ENCODE measurements at places on chromosomes 16 and 17. TPM values are rescaled to one million over a fixed set of nuclear protein-coding genes. Genes with fewer than 3 reads are reported as not detected.

DNA sequence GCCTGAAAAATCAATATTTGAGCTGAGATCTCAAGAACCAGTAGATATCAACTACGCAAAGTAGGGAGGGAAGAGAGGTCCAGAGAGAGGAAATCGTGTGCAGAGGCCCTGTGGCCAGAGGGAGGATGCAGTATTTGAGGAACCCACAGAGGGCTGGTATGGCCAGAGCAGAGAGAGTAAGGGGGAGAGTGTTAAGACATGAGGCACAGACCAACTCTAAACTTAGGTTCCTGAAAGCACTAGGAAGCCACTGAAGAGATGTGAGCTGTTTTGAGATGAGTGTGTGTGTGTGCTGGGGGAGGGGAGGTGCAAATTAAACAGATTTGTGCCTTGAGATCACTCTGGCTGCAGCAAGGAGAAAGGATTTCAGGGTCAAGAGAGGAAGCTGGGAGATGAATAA is 10.9 kb downstream of the SLC13A2 start:
- H3K4me1 ChIP-seq = peaks cover 62% of the 10 kb centered on the region
- no peak for DNase-seq
- H3K36me3 ChIP-seq = no peaks in the 10 kb centered on the region
- no peaks in the 10 kb centered on the region for H3K27me3 ChIP-seq

GRCh38 chr17:41917679-41918313 is 955 bp downstream of the ACLY start:
- peak overlapping the region; percentile 76 for H3K27ac ChIP-seq
- H3K36me3 ChIP-seq = peaks cover 9% of the 10 kb centered on the region
- DNase-seq = no peak
- peak overlapping the region; percentile 95 for H3K4me3 ChIP-seq
- H3K27me3 ChIP-seq = no peaks in the 10 kb centered on the region
- H3K4me1 ChIP-seq = peaks cover 51% of the 10 kb centered on the region

DNA sequence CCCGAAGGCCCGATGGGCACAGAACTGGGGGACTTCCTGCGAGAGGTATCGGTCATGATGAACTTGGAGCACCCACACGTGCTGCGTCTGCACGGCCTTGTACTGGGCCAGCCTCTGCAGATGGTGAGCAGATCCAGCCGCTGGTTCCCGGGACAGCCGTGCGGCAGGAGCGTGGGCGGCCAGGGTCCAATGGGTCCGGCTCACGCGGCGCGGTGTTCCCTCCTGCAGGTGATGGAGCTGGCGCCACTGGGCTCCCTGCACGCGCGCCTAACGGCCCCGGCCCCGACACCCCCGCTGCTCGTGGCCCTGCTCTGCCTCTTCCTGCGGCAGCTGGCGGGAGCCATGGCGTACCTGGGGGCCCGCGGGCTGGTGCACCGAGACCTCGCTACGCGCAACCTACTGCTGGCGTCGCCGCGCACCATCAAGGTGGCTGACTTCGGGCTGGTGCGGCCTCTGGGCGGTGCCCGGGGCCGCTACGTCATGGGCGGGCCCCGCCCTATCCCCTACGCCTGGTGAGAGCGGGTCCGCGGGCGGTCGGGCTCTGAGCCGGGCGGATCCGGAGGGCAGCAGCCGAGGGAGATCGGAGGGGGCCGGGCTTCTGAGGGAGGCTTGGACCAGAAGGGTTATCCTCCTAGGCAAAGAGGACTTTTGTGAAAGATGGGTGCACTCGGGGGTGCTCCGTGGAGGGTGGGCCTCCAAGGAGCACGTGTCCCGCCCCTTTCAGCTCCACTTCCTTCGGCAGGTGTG is 3.0 kb downstream of the TNK1 start:
- H3K4me1 ChIP-seq = peaks cover 11% of the 10 kb centered on the region
- H3K4me3 ChIP-seq = peak overlapping the region; percentile 17
- H3K27ac ChIP-seq = no peak overlapping the region
- H3K27me3 ChIP-seq = peaks cover 45% of the 10 kb centered on the region
- DNase-seq = no peak

The GNAO1 gene
- polyA plus RNA-seq = 15.9 TPM

The KRTAP3-2 gene
- not detected for polyA plus RNA-seq

The TSPAN10 gene
- polyA plus RNA-seq = 1.2 TPM

DNA sequence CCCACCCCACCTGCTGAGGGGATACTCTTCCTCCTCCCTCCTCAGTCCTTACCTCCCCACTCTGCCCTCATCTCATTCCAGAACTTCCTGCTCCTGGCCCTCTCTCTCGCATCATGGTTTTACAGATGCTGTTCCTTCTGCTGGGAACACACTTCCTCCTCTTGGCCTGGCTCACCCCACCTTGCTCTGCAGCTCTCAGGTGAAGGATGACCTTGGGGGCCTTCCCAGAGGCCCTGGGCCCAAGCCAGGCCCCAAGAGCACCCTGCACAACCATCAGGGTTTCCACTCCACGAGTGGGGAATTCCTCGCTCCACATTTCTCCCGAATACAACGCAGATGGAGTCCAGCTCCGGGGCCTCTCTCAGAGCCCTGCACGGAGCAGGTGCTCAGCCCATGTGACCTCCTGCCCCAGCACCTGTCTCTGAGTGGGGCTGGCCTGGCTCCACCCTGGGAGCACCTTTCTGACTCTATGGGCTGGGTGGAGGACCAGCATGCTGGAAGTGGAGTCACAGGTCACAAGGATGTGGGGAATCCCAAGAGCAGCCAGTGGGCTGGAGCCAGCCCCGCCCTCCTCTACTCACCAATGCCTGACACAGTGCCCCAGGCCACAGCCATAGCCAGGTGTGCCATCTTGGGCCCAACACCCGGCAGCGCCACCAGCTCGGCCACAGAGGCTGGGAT is 4.5 kb downstream of the NTHL1 start:
- no peaks in the 10 kb centered on the region for H3K27me3 ChIP-seq
- peaks cover 29% of the 10 kb centered on the region for H3K4me1 ChIP-seq
- H3K4me3 ChIP-seq = no peak overlapping the region
- H3K36me3 ChIP-seq = peaks cover 20% of the 10 kb centered on the region
- H3K27ac ChIP-seq = no peak overlapping the region
- no peak for DNase-seq

DNA sequence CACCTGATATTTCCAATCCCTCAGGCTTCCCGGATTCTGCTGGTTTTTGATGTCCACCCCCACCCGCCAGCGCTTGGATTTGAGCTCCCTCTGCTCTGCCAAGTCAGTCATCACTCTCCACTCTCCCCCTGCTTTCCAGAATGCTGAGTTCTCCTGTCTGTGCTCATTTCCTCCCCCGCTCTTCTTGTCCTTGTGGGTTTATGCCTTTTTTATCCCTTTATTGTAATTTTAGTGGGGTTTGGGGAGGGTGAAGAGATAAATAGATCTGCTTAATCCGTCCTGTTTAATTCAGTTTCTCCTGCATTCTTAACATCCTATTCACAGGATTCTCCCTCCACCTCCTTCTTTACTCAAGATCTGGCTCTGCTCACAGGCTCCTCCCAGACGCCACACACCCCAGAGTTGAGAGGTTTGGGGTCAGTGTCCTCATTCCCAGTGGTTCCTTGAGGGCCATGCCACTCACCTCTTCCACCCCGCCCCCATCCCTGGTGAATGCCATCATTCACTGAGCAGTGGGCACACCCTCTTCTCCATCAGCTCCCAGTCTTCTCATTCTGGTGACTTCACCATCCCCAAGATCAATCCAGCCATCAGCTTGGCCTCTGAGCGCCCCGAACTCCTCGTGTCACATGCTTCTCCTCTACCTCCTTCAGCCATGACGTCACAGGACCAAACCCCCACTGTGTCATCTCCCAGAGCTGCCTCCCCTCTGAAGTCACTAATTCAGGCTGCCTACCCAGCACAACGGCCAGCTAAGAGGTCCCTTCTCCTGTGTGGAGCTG is 15.1 kb upstream of the GUCY2D start:
- H3K36me3 ChIP-seq = no peaks in the 10 kb centered on the region
- no peak overlapping the region for H3K4me3 ChIP-seq
- H3K4me1 ChIP-seq = peaks cover 3% of the 10 kb centered on the region

DNA sequence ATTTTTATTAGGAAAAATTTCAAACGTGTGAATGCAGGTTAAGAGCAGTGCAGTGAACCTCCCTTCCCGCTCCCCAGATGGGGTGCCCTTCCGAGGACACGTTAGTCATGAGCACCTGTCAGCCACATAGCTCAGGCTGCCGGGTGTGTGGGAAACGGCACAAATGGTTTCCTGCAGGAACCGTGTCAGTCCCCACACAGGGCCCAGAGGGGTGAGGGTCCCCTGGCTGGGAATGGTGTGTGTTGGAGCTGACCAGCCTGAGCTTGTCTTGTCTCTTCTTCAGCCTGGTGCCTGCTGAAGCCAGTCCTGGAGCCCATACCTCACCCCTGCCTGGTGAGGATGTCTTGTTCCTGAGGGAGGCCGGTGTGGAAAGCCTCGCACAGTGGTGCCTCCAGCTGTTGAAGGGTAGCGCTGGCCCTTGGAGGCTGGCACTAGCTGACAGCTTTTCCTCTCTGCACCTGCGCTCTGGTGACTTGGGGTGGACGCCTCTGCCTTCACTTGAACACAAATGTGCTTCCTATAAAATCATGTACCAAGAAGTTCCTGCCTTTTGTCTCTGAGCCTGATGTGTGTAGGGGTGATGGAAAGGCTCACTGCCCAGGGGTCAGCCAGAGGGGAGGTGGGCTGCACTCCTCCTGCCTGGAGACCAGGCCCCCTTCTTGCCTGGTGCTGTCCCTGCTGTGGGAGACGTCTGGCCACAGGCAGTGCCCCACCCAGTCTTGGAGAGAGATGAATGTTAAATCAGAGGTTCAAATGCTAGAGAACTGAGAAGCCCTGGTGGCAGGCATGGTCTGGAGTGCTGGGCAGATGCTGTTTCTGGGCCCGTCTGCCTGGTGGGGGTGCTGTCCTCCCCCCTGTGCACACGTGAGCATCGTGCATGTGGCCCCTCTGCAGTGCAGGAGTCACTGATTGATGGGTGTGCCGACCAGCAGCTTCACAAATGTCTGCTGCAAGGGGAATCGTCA is 102.6 kb upstream of the ZNF750 start:
- no peak for DNase-seq
- H3K4me1 ChIP-seq = no peaks in the 10 kb centered on the region
- no peak overlapping the region for H3K27ac ChIP-seq
- H3K4me3 ChIP-seq = no peak overlapping the region
- H3K27me3 ChIP-seq = no peaks in the 10 kb centered on the region

DNA sequence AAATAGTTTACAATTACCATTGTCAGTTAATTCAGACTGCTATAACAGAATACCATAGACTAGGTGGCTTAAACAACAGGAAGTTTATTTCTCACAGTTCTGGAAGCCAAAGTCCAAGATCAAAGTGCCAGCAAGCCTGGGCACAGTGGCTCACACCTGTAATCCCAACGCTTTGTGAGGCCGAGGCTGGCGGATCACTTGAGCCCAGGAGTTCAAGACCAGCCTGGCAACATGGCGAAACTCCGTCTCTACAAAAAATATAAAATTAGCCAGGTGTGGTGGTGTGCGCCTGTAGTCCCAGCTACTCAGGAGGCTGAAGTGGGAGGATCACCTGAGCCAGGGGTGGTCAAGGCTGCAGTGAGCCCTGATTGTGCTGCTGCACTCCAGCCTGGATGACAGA is 71.3 kb upstream of the TBX2 start:
- H3K36me3 ChIP-seq = no peaks in the 10 kb centered on the region
- H3K27ac ChIP-seq = no peak overlapping the region
- peaks cover 4% of the 10 kb centered on the region for H3K4me1 ChIP-seq
- no peaks in the 10 kb centered on the region for H3K27me3 ChIP-seq

- no peaks in the 10 kb centered on the region for H3K27me3 ChIP-seq
- no peak for DNase-seq
- H3K27ac ChIP-seq = no peak overlapping the region
- H3K4me1 ChIP-seq = no peaks in the 10 kb centered on the region
These were observed 90.0 kb upstream of the GPRC5B start for GRCh38 chr16:19974607-19975006.

- H3K4me3 ChIP-seq = no peak overlapping the region
- H3K4me1 ChIP-seq = no peaks in the 10 kb centered on the region
- H3K27ac ChIP-seq = no peak overlapping the region
- no peaks in the 10 kb centered on the region for H3K27me3 ChIP-seq
- DNase-seq = no peak
These were observed 236.1 kb upstream of the C16orf82 start for GRCh38 chr16:26830428-26831127.

The VPS4A gene
- polyA plus RNA-seq = 43.5 TPM

GRCh38 chr17:72422204-72422504 is 301.3 kb downstream of the SOX9 start:
- H3K36me3 ChIP-seq = peaks cover 7% of the 10 kb centered on the region
- H3K27ac ChIP-seq = peak overlapping the region; percentile 95
- no peaks in the 10 kb centered on the region for H3K27me3 ChIP-seq
- H3K4me3 ChIP-seq = no peak overlapping the region
- peaks cover 65% of the 10 kb centered on the region for H3K4me1 ChIP-seq

DNA sequence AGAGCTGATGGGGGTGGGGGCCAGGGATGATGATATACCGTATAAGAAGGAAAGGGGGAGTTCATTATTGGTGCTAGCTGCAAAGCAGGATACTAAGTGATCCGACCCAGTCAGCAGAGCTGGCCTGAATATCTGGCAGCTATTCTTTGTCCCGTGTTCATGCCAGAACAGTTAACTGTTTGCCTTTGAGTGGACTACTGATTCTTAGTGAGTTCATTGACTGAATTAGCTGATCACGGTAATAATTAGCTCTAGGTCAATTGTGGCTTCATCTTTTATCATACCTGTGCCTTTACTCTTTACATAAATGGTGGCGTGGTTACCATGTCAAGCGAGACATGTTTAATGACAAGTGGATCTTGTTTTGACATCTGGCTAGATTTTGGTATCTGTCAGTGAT is 5.3 kb downstream of the KPNB1 start:
- H3K4me1 ChIP-seq = peaks cover 2% of the 10 kb centered on the region
- peaks cover 69% of the 10 kb centered on the region for H3K36me3 ChIP-seq
- no peak overlapping the region for H3K4me3 ChIP-seq
- no peaks in the 10 kb centered on the region for H3K27me3 ChIP-seq

GRCh38 chr17:46193626-46194392 is 580 bp upstream of the KANSL1 start:
- peaks cover 24% of the 10 kb centered on the region for H3K4me1 ChIP-seq
- peak overlapping the region; percentile 97 for H3K27ac ChIP-seq
- H3K36me3 ChIP-seq = no peaks in the 10 kb centered on the region
- no peaks in the 10 kb centered on the region for H3K27me3 ChIP-seq
- peak; percentile 93 for DNase-seq
- peak overlapping the region; percentile 93 for H3K4me3 ChIP-seq

DNA sequence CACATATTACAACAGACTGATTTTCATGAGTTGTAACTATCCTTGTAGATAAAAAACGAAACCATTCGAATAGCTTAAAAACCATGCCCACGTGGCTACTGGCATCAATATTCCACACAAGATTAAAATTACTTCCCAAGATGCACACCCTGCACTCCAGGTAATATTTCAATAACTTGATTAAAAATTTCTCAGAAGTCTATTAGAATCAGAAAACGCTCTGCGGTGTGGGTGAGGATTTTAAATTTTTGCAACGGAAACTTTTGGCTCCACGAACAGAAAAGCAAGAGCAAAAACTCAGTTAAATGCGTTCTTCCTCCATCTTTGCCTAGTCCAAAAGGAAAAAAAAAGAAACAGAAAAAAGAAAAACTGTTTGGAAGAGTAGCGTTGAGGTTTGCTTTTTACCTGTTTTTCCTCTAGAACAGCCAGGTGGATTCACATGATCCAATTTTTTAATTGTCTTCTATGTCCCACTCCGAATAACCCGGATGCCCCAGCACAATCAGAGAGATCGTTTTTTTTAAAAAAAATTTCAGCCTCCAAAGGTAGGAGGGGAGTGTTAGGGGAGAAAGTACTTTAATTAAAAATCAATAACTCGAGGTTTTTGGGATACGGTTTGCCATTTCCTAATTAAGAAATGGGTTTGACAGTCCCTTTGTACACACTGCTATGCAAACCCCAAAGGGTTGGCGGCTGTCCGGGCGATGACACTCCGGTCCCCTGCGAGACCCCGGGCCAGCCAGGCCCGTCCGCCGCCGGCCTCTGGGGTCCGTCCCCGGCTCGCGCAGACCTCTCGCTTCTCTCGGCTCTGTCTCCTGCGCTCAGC is 708 bp upstream of the NFAT5 start:
- H3K4me3 ChIP-seq = peak overlapping the region; percentile 79
- no peak for DNase-seq
- H3K4me1 ChIP-seq = peaks cover 22% of the 10 kb centered on the region
- peak overlapping the region; percentile 98 for H3K27ac ChIP-seq
- no peaks in the 10 kb centered on the region for H3K27me3 ChIP-seq
- peaks cover 2% of the 10 kb centered on the region for H3K36me3 ChIP-seq

Measured in large intestine (tissue), 12 donors.